Activated CD4-positive, alpha-beta T cell treated with anti-CD3 and anti-CD28 coated beads, Interleukin-2, amount 50 U/mL, for 48 hours (primary cell): ENCODE measurements at places on chromosomes 5 and 9.

GRCh38 chr5:127518319-127518621, 830 bp downstream of the PRRC1 start:
- no peak for DNase-seq

DNA sequence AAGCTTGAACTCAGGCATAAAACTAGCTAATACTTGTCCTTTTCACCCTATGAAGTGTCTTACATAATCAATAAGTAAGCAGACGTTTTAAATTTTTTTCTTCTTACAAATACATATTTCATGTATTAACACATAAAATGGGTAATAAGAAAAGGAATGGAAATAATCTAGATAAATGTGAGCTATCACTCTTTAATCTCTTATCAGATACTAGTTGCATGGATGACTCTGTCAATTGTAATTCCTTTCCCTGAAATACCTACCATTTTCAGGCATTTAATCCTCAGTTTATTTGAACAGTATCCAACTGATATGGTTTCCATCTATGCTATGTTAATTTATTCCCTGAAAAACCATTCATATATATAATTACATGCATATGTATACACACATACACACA, 166.0 kb upstream of the RGS7BP start:
- no peak for DNase-seq

GRCh38 chr5:10257870-10258269, 7.8 kb downstream of the CCT5 start:
- DNase-seq = no peak

DNA sequence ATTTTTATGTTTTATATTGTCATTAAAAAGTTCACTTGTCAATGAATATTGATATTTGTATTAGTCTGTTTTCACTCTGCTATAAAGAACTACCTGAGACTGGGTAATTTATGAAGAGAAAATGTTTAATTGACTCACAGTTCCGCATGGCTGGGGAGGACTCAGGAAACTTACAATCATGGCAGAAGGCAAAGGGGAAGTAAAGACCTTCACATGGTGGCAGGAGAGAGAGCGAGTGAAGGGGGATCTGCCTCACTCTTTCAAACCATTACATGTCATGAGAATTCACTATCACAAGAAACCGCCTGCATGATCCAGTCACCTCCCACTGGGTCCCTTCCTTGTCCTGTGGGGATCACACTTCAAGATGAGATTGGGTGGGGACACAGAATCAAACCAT, 27.4 kb downstream of the SRD5A1 start:
- DNase-seq = no peak

- no peak for DNase-seq
Observed at GRCh38 chr5:164687391-164687790, 1182.0 kb downstream of the MAT2B start.

GRCh38 chr5:54103871-54104270, 206.5 kb downstream of the ARL15 start:
- no peak for DNase-seq

DNA sequence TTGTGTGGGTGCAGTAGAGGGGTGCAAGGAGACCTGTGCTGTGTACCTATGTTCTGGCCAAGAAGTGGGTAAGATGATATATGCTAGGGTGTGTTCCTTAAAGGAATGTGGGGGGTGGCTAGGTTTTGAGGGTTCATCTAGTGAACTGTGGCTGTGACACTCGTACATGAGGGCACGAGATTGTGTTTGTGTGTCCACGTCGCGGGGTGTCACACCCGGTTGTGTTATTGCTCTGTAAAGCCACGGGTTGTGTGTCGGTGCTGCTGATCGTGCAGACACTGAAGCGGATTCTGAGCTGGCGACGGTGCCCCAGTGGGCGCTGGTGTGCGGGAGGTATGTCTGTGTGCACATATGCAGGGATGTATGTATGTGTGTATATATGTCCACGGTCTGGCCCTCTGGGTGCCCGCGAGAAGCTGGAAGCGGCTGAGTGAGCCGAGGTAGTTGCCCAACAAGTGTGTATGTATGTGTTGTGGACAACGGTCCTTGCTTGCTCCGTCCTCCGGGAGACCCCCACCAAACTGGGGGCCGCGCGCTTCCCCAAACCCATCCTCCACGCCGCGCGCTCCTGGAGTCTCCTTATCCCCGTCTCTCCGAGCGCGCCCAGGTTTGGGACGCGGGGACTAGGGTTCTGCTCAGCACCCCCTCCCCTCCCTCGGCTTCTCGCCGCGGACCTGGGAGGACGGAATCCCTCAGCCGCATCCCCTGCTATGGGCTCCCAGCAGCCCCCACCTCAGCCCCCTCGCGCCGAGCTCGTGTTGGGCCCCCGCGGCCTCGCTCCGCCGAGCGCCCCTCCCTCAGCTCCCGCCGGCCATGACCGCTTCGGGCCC, 639 bp downstream of the PCDH1 start:
- DNase-seq = peak; percentile 41

- no peak for DNase-seq
Observed at GRCh38 chr5:97629276-97629675, 446.2 kb upstream of the RIOK2 start.

GRCh38 chr9:127572961-127573721, 38.9 kb upstream of the STXBP1 start:
- no peak for DNase-seq

GRCh38 chr9:98228392-98229089, 26.9 kb downstream of the TBC1D2 start:
- no peak for DNase-seq

GRCh38 chr9:85516976-85517637, 224.6 kb downstream of the AGTPBP1 start:
- DNase-seq = no peak

- DNase-seq = no peak
Observed at GRCh38 chr9:116090030-116090770, 63.4 kb upstream of the PAPPA start.

DNA sequence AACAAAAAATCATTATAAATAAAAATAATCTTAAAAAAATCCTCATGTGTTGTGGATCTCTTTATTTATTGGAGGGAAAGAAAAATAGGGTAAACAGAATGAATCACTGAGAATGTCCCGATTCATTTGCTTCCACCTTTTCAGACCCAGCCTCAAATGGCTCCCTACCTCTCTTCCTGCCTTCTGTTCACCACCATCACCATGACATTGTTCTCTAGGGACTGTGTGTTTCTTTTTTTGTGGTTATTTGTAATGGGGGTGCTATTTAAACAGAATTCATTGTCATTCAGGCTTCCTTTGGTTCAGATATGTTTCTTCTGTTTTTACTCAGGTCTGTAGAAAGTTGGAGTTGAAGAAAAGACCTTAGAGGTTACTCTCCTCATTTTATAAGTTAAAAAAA, 198.2 kb downstream of the KIF4B start:
- no peak for DNase-seq

DNA sequence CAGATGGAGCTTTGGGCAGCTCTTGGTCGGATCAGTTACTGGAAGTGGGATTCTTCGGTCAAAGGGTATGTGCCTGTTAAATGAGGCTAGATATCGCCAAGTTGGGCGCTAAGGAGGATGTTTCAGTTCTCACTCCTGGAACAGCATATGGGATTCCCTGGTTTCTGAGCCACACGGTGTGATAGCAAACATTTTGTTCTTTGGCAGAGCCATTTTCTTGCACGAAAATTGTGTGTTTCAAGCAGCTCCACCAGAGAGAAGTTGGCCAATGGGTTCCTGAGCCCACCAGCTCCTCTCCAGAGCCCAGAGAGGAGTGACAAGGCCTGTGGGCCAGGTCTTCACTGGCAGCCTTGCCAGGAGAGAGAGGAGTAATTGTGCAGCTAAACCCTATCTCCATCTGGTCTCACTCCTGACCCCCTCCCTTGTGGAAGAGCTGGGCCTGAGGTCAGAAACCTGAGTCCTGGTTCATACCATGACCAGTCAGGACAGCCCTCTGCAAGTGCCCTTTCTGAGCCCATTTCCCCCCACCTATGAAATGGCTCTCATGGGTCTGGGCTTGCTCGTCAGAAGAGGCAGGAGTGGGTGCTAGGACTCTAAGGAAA, 10.7 kb upstream of the SLC6A7 start:
- DNase-seq = no peak

GRCh38 chr5:1182633-1183423, 18.6 kb upstream of the SLC6A19 start:
- DNase-seq = no peak

DNA sequence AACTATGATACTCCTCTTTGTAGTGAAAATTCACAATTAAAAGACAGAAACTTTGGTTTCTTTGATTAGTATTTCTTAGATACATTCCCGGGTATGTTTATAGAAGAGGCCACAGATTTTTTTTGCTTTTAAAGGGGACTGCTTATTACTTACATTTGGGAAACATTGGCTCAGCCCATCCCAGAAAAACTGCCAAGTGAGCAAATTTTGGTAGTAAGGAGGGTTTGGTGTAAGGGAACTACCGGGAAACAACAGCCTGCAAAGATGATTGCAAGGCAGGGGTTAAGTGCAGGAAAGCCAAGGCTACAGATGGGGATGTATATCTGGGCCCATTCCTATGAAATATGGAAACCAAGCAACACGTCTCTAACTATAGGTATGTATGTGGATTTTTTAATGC, 88.8 kb upstream of the SAP30L start:
- DNase-seq = no peak

GRCh38 chr9:112028242-112029221, 131.9 kb downstream of the UGCG start:
- DNase-seq = peak; percentile 30

- DNase-seq = no peak
Observed at GRCh38 chr5:308672-309271, 12.7 kb upstream of the AHRR start.

- DNase-seq = no peak
Observed at GRCh38 chr9:76737154-76737902, 26.9 kb upstream of the PCA3 start.

DNA sequence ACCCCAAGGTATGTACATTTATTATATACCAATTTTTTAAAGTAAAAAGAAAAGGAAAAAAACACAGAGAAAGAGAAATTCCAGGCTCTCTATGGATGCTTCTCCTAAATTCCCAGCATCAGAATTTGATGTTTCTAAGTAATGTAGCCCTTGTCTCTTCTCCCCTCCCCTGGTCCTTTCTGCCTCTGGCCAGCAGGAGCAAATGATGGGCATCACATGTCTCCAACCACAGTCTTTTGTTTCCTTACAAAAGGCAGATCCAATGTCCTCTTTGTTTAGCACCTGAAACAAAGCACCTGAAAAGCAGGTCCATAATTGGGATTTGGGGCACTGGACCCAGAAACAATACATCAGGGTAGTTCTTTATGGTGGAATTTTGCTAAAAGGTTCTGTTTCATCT, 50.4 kb upstream of the APC start:
- DNase-seq = no peak

GRCh38 chr5:180130291-180130869, 58.8 kb upstream of the RNF130 start:
- no peak for DNase-seq
